ENCODE measurements at places on chromosomes 5 and 9.

DNA sequence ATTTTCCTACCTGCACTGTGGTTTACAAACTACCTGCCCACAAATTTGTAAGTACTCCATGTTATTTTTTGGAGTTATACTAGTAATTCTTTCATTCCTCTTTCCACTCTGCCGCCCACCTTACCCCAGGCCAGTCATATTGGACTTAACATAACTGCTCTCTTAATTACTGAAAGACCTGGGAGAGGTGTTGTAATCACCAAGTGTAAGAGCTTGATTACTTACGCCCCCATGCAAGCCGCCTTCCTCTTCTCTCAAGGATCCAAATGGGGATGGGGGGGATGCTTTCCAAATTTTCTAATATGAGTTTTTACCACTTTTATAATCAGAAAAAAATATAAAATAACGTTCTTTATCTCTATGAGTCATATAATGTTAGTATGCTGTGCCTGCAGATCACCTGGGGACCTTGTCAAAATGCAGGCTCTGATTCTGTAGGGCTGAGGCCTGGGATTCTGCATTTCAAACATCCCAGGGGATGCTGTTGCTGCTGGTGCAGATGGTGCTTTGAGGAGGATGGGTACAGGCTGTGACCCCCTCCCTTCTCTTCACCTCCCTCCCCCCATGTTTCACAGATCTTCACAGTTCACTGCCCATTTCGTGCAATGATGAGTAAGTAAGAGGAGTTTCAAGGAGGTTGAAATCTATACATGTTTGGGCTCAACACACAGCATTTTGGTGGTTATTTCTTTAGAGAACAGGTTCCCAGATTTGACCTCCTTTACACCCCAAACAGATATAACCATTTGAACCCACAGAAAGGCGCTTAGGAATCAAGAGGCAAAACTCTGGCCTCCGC, 87.3 kb downstream of the SEC61B start:
- no peak for DNase-seq

DNA sequence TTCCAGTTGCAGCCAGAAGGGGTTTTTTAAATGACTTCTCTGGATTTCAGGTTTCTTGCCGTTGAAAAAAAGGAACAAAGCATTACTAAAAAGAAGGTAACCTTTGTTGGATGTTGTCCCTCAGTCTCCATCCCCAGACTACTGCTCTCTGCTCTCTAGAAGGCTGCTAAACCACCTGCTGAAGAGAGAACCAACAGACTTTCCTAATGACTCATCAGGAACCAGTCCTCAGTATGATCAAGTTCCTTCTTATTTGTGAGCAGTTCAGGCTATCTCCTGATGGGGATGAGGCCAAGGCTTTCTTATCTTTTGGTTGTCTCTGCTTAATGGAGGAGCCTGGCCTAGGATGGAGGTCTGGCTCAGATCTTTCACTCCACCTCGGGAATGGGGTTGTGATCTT, 4.1 kb downstream of the KIF4B start:
- DNase-seq = no peak

DNA sequence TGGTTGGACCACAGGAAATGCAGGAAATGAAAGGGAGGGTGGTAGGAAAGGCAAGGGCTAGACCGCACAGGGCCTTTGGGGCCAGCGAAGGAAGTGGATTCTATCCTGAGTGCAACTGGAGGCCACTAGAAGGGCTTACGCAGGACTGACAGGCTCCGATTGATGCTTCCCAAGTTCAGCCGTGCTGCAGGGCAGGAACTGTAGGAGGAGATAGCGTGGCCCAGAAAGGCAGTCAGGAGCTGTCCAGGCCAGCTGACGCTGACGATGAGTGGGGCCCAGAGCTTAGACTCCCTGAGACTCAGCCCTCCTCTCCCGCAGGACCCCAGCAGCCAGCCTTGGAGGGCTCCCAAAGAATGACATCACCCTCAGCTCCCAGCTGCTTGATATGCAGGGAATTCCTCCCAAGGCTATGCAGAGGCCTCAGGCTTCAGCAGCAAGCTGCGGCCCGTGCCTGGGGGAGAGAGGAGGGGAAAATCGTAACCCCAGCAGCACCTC, 48.8 kb downstream of the KCNIP1 start:
- no peak for DNase-seq

DNA sequence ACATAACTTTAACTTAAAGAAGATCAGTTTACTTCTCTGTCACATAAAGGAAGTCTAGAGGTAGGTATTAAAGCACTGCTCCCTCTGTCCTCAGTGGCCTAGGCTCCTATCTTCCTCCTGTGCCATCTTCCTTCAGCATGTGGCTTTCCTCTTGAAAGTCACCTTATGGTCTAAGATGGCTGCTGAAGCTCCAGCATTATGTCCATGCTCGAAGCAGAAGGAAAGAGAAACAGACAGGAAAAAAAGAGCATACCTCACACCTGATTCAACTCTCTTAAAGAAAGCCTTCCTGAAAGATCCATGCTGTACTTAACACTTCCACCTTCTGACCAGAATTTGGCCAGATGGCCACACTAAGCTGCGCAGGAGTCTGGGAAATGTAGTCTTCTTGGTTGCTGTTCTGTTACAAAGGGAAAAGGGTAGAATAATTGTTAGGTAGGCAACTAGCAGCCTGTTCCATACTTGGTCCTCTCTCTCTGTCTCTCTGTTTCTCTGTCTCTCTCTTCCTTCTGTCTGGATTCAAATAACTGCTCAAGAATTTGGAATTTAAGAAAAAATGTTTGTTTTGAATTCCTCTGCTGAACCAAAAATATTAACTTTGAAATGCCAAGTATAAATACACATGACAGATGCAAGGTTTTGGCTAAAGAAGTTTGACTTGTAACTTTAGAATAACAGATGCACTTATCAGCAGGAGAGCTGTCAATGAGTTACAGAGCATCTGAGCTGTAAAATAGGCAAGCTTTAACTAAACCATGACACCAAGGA, 16.0 kb downstream of the TMEM174 start:
- no peak for DNase-seq

GRCh38 chr9:93345643-93346230, 105.7 kb upstream of the FAM120A start:
- DNase-seq = no peak

- DNase-seq = no peak
Measured at GRCh38 chr9:113369855-113370140, 7.0 kb downstream of the HDHD3 start.

DNA sequence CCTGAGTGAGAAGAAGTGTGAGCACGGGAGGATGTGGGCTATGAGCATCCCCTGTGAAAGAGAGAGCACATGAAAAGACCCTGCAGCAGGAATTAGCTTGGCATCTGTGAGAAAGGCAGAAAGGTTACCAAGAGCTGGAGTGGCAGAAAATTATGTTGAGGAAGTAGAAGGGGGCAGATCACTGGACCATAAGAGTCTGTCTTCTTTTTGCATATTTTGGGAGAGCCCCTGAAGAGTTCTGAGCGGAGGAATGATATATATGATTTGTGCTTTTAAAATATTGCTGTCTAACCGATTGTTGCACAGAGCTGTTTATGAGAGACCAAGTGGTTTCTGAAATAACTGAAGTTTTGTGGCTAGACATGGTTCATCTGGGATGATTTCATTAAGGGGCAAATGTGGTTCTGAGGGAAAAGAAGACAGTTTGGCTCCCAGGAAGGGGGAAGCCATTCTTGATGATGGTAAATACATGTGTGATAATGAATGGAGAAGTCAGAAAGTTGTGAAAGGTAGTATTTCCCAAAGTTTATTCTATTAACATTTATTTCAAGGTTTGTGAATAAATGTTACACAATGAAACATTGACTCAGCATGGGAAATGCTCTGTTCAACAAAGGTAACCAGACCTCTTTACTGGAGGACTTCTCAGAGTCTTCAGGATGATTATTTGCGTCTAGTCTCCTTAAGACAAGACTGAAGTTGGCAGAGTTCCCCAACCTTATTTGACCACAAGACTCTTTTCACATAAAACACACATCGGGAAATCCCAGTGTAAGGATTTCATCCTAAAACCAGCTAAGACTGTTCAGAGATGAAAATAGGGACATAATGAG, 31.5 kb upstream of the ADRB2 start:
- no peak for DNase-seq

Data from activated T-cell treated with anti-CD3 and anti-CD28 coated beads for 48 hours (primary cell).